Activated CD8-positive, alpha-beta T cell treated with anti-CD3 and anti-CD28 coated beads for 36 hours (primary cell): ENCODE measurements at places on chromosomes 11 and 22. TPM values are rescaled to one million over a fixed set of nuclear protein-coding genes. Genes with fewer than 3 reads are reported as not detected.

DNA sequence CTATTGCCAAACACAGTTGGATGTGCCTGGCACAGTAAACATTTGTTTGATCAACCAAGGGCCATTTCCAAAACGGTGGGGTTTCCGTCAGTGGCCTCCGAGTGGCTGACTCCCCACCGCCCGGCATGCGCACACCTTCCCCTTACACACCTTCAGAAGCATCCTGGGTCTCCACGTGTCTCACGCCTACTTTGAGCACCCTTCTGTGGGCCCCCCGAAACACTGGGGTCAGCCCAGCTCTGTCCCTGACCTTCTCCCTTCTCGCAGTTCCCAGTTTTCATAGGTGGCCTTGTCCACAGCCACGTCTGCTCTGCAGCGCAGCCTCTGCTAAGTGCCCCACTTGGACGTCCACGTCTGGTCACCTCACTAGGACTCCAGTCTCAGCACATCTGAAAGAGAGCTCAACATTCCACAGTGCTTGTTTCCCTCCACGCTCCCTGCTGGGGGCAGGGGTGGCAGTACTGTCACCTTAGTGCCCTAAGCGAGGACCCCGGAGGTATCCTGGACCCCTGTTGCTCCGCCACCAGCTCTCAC, 13.2 kb upstream of the SHANK2 start:
- no peaks in the 10 kb centered on the region for H3K36me3 ChIP-seq
- H3K4me1 ChIP-seq = no peaks in the 10 kb centered on the region
- no peak overlapping the region for H3K27ac ChIP-seq
- DNase-seq = no peak
- H3K27me3 ChIP-seq = peaks cover 11% of the 10 kb centered on the region
- H3K4me3 ChIP-seq = no peak overlapping the region

DNA sequence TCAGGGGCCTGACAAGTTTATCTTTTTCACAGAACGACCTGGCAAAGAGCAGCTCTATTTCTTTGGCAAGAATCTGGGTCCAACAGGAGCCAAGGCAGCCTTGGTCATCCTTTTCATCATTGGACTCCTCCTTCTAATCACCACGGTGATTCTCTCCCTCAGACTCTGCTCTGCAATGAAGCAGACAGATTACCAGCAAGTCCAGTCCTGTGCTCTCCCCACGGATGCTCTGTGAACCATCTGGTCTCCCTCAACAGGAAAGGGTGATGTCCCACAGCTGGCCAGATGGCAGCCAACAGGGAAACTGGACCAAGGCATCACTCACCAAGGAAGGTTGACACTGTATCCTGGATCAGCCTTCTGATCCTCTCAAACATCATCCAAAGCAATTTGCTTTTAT, 17.0 kb upstream of the PANX1 start:
- no peak overlapping the region for H3K4me3 ChIP-seq
- H3K36me3 ChIP-seq = no peaks in the 10 kb centered on the region
- no peak for DNase-seq
- no peaks in the 10 kb centered on the region for H3K4me1 ChIP-seq

DNA sequence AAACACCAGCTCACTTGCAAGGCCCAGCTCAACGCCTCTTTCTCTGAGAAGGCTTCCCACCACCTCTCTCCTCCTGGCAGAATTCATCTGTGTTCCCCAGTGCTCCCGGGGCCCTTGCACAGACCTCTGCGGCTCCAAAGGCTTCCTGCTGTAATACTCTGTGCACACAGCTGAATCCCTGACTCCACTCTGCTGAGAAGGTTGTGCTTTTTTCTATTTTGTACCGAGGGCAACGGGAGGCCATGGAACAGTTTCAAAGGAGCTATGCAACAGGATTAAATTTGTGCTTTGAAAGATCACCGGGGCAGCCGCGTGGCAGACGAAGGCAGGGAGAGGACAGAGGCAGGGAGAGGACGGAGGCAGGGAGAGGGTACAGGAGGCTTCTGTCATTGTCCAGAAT, 49.2 kb upstream of the SYT7 start:
- H3K27me3 ChIP-seq = peaks cover 9% of the 10 kb centered on the region
- H3K36me3 ChIP-seq = no peaks in the 10 kb centered on the region
- DNase-seq = no peak
- H3K4me1 ChIP-seq = peaks cover 7% of the 10 kb centered on the region
- no peak overlapping the region for H3K27ac ChIP-seq

DNA sequence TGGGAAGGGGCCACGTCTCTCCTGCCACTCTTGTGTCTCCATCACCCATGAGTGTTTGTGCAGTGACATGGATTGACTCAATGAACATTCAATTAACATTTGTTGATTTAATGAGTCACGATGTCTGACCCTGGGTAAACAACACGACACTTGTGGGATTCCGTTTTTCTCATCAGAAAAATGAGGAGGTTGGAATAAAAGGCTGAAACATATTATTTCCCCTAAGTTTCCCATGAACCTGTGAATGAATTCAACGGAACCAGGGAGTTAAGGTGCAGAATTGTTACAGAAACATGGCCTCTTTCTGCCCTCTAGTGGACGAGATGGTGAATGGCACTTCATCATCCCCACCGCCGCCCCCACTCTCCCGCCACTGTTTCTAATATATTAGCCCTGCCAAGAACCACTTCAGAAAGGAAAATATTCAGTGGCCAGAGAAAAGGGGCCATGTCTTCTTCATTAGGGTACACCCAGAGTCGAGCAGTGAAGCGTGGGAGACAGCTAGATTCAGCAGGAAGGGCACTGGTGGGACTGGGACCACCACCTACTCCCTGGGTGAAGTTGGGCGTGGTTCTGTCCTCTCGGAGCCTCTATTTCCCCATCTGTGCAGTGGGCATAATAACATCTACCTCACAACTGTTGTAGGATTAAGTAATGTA, 46.3 kb upstream of the SYT13 start:
- no peaks in the 10 kb centered on the region for H3K4me1 ChIP-seq
- H3K27me3 ChIP-seq = peaks cover 7% of the 10 kb centered on the region
- H3K4me3 ChIP-seq = no peak overlapping the region
- no peaks in the 10 kb centered on the region for H3K36me3 ChIP-seq
- H3K27ac ChIP-seq = no peak overlapping the region

- no peaks in the 10 kb centered on the region for H3K27me3 ChIP-seq
- no peak overlapping the region for H3K4me3 ChIP-seq
- H3K4me1 ChIP-seq = no peaks in the 10 kb centered on the region
- no peak overlapping the region for H3K27ac ChIP-seq
- H3K36me3 ChIP-seq = no peaks in the 10 kb centered on the region
These were observed 349.2 kb downstream of the CASP12 start for GRCh38 chr11:104549019-104549418.

DNA sequence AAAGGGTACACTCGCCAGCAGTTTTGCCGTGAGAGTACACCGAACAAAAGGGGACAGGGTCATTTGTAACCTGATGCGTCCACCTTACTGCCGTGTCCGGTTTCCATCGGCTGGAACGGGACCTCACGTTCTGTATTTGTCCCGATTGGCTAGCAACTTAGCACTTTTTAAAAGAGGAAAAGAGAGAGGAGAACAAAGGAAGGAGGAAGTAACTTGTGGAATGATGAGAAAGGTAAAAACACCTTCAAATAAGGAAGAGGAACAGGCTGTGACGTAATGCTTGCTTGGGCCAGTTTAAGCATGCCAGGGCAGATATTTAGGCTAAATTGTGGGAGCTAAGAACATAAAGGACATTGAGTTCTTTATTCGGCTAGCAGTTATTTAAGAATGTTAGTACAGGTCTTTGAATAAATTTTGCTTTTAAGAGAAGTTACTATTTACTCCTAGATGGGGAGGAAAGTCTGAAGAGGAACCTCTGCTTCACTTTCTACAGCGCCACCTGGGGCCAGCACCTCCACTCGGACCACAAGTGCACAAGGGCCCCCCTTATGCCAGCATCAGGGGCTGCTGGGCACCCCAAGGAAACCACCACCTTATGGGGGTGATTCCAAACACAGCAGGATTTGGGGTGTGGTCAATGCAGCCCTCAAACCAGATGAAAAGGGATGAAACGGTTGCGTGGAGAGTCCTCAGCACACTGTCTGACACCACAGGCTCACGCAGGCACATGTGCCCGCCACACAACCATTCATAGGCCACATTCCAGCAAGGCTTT, 5.8 kb downstream of the ARSA start:
- H3K4me1 ChIP-seq = peaks cover 40% of the 10 kb centered on the region
- peak overlapping the region; percentile 99 for H3K27ac ChIP-seq
- H3K4me3 ChIP-seq = peak overlapping the region; percentile 84

- no peak overlapping the region for H3K4me3 ChIP-seq
- no peak for DNase-seq
- H3K27ac ChIP-seq = no peak overlapping the region
These were observed 20.7 kb upstream of the NAV2 start for GRCh38 chr11:19691815-19692500.

GRCh38 chr11:121473064-121473777, 20.5 kb upstream of the SORL1-AS1 start:
- H3K36me3 ChIP-seq = peaks cover 66% of the 10 kb centered on the region
- no peak for DNase-seq

GRCh38 chr22:22823131-22823810, 64.3 kb upstream of the IGLL5 start:
- no peak overlapping the region for H3K4me3 ChIP-seq
- H3K27me3 ChIP-seq = no peaks in the 10 kb centered on the region
- H3K27ac ChIP-seq = peak overlapping the region; percentile 72
- peaks cover 70% of the 10 kb centered on the region for H3K4me1 ChIP-seq
- no peak for DNase-seq
- no peaks in the 10 kb centered on the region for H3K36me3 ChIP-seq

DNA sequence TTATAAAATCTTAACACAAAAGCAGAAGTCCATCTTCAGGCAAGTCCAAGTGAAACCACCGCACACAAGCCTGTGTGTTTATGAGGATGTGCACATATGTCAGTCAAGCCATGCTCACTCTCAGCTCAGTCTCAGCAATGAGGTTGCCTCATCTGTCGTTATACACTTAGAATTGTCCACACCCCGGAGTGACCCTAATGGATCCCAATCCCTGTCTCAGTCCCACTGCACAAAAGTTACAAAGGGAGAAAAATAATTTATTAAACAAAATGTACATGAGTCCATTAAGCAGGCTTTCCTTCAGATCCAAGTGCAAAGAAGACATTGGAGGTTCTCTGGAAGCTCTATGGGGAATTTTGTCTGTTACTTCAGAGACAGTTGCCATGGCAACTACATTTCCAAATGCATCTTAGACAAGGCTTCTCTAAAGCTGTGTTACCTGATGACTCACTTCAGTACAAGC, 24.4 kb downstream of the OR8B12 start:
- no peak overlapping the region for H3K4me3 ChIP-seq
- H3K4me1 ChIP-seq = no peaks in the 10 kb centered on the region
- H3K27me3 ChIP-seq = peaks cover 4% of the 10 kb centered on the region

- no peak for DNase-seq
- no peak overlapping the region for H3K27ac ChIP-seq
- H3K4me3 ChIP-seq = no peak overlapping the region
- H3K36me3 ChIP-seq = no peaks in the 10 kb centered on the region
- peaks cover 4% of the 10 kb centered on the region for H3K27me3 ChIP-seq
These were observed 50.0 kb upstream of the SYT13 start for GRCh38 chr11:45336136-45336535.

GRCh38 chr22:19419086-19419463, 12.5 kb downstream of the HIRA start:
- DNase-seq = peak; percentile 22
- H3K4me3 ChIP-seq = no peak overlapping the region
- peaks cover 57% of the 10 kb centered on the region for H3K4me1 ChIP-seq

DNA sequence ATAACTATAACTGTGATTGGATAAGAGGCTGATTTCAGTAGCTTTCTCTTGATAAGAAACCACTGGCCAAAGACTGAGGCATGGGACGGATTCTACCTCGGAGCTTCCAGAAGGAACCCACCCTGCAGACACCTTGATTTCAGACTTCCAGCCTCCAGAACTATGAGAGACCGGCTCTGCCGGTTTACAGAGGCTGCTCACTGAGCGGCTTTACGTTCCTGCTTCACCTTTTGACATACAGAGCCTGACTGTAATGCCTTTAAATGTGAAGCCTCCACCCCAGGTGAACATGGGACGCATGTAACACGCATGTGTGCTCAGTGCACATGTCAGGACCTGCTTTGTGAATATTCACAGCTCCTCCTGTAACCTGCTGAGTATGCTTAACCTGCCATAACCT, 361.5 kb downstream of the CTTN start:
- H3K27me3 ChIP-seq = peaks cover 4% of the 10 kb centered on the region
- no peak overlapping the region for H3K27ac ChIP-seq
- H3K4me3 ChIP-seq = no peak overlapping the region
- no peaks in the 10 kb centered on the region for H3K36me3 ChIP-seq

DNA sequence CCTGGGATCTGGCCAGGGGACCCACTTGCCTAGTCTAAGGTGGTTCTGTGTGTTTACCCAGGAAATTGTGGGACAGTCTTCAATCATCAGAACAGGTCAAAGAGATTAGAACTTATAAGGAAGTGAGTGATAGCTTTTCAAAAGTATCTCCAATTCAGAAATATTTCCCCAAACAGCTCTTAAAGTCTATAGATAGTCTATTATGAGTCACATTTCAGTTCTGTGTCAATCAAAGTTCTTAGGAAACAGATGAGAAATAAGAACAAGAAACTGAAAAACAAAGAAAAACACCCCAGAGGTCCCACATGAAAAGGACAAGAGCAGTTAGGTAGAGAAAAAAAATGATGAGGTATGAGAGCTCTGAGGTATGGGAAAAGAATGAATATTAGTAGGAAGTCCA, 381.4 kb upstream of the MPPED2 start:
- peaks cover 2% of the 10 kb centered on the region for H3K27me3 ChIP-seq
- DNase-seq = no peak
- no peak overlapping the region for H3K27ac ChIP-seq
- no peak overlapping the region for H3K4me3 ChIP-seq
- peaks cover 1% of the 10 kb centered on the region for H3K36me3 ChIP-seq

DNA sequence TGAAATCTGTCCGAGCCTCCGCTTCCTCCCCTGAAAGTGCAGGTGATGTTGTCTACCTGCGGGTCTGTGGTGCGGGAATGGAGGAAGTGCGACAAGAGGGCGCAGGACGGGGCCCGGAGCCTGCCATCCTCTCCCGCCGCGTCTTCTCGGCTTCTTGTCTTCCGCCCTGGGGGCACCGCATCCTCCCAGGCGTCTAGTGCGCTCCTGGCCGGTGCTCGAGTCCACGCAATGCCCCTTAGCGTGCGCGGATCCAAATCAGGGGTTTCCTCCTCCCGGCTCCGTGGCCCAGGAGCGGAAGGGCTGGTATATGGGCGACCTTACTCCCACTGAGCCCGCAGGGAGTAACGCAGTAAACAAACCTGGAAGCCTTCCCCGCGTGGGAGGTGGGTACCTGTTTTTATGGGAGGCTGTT, 405 bp downstream of the SFI1 start:
- H3K27me3 ChIP-seq = no peaks in the 10 kb centered on the region
- peak overlapping the region; percentile 90 for H3K27ac ChIP-seq
- peaks cover 47% of the 10 kb centered on the region for H3K4me1 ChIP-seq
- H3K36me3 ChIP-seq = peaks cover 41% of the 10 kb centered on the region
- peak overlapping the region; percentile 96 for H3K4me3 ChIP-seq

The TRAPPC4 gene
- 71.4 TPM for total RNA-seq

The PANX3 gene
- not detected for total RNA-seq

The IGSF22 gene
- 1.4 TPM for total RNA-seq

The GRAMD1B gene
- 16.2 TPM for total RNA-seq

The OR52H1 gene
- total RNA-seq = not detected

The CBX7 gene
- total RNA-seq = 23.6 TPM

The WBP2NL gene
- 0.43 TPM for total RNA-seq

The KRTAP5-9 gene
- total RNA-seq = not detected

The CHRM1 gene
- total RNA-seq = not detected

The TAF10 gene
- 151 TPM for total RNA-seq
